Naive thymus-derived CD8-positive, alpha-beta T cell (primary cell): ENCODE measurements at places on chromosomes 3 and 15. TPM values are rescaled to one million over a fixed set of nuclear protein-coding genes. Genes with fewer than 3 reads are reported as not detected.

DNA sequence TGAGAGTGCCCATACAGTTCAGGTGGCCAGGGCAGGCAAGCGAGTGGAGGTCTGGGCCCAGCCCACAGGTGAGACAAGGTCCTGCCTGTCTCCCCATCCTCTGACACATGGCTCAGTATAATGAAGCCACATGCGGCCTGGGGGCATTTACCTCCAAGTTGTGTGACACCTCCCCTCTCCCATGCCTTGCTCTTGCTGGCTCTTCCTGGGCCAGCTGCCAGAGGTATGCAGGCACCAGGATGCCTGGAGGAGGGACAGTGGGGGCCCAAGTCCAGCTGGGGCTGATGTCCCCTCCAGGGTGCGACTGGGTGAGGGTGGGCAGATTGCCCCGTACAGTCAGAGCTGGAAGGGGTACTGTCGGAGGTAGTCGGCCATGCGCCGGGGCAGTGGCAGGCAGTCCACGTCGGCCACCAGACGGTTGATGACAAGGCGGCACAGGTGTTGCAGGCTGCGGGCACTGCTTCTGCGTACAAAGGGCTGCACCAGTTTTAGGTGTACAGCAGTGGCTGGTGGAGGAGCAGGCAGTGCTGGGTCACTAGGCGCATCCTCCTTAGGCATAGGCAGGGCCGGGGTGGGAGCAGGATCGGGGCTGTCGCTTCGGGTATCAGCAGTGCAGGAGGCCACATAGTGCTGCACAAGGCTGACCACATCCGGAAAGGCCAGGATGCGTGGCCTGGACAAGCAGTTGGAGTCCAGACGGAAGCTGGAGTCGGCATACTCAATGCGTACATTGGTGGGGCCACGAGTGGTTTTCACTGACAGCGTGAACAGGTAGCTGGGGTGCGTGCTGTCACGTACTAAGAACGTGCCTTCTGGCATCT is 4.1 kb downstream of the CISH start:
- no peak for DNase-seq

DNA sequence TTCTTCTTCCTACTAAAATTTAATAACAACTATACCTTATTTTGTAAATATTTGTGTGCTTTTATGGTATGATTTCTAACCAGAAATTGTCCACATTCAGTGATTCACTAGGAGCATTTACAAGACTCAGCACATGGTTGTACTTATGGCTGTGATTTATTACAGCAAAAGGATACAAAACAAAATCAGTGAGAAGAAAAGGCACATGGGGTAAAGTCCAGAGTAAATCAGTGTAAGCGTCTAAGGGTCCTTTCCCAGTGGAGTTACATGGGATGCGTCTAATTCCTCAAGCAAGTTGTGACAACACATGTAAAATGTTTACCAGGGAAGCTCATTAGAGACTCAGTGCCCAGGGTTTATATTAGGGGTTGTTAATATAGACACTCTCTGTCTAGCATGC is 31.1 kb downstream of the RNF13 start:
- no peak for DNase-seq

- DNase-seq, result no peak
Observed at GRCh38 chr15:73141216-73141900, 89.1 kb downstream of the NEO1 start.

DNA sequence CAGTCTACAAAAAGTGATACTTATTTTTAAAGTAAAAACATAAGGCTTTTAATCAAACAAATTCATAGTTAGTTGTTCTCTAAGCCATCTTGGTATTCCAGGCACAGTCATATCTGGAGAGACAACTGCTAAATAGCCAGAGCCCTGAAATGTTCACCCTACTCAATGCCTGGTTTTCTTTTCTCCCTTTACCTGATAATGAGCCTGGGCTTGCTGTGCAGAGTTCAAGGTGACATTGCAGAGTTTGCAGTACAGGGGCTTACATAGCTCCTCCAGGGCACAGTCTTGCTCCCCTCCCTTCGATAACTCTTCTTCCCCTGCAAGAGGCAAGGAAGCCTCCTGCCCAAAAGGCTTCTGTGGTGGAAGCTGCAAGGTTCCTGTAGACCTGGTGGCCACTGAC is 4.3 kb downstream of the ZMAT3 start:
- DNase-seq, result no peak

GRCh38 chr3:177832880-177833279 is 635.6 kb upstream of the TBL1XR1 start:
- DNase-seq, result no peak

DNA sequence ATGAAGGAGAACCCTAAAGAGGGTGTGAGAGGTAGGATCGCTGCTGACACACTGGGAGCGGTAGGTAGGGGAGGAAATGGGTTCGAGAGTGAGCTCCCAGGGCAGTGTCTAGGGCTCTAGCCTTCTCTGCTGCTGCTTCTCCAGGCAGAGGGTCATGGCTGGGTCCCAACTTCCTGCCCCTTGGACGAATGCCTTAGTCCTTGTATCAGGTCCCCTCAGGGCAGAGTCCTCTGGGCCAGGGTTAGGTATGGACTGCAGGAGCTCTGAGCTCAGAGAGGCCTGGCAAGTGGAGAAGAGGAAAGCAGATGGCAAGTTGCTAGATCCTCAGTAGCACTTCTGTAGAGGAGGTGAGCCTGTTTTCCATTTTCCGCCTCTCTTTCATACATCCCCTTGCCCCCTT is 2.9 kb downstream of the CORO2B start:
- DNase-seq, result peak; percentile 13

GRCh38 chr3:32432711-32433530 is 41.3 kb downstream of the CMTM7 start:
- no peak for DNase-seq

- DNase-seq, result no peak
Observed at GRCh38 chr15:98676586-98677270, 28.4 kb downstream of the IGF1R start.

- DNase-seq, result no peak
Observed at GRCh38 chr3:30308131-30308530, 298.3 kb upstream of the TGFBR2 start.

DNA sequence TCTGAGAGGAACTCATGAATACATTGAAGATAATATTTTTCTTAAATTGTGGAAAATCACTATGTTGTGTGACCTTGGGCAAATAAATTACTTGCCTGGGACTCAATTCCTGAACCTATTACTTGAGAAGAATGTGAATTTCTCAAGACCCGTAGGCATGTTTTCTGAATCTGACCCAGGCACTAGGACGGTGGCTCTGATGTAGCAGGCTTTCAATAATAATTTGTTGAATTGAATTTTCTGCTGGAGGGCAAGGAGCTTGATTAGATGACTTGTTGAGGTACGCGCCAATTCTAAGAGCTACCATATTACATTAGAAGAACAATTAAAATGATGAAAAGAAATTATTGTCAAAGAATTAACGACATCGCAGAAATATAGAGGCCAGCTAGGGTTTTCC is 150.2 kb upstream of the LRRC3B start:
- no peak for DNase-seq

GRCh38 chr15:62878070-62878469 is 164.5 kb upstream of the TPM1 start:
- no peak for DNase-seq

DNA sequence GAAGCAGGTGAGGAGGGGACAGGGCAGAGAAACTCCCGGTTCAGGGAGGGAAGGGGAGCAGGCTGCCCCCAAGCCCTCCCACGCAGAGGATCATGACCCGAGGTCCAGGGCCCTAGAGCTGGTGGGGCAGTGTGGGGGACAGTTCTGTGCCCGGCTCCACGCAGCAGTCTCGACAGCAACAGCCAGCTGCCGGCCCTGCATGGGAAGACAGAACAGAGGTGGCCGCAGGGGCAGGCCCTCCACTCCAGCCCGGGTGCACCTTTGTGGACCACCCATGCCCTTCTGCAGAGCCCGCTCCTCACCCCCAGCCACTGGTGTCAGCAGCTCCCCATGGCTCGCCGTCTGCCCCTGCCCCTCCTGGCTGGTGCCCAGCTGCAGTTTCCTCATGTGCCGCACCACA is 7.7 kb downstream of the OGG1 start:
- DNase-seq, result no peak

DNA sequence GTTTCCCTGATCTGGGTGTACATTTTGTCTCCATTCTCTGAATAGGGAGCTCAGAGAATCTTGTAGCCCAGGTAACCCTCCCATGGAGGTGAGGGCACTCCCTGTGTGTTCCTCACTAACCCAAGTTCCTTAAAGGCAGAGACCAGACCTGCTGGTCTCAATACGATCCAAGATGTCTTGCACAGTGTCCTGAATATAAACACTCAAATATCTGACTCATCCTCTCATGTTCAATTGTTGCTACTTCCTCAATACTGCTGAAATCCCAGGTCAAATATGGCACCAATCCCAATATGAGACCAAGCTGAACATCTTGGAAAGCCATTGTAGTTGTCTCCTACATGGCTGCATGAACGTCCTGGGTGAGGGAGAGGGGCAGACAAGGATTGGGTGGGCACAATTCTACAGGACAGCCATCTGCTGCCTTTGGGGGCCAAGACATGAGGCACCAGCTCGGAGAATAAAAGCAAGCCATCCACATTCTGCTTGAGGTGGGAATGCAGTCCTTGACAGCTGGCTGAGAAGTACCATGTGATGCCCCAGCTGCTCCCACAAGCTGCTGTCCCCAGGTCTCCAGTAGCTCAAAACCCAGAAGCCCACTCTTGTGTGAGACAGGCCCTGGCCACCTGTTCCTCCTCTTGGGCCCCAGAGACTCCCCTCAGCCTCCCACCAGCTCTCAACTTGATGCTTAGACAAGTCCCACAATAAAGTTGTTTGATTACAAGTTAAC is 18.2 kb downstream of the TBC1D2B start:
- no peak for DNase-seq

DNA sequence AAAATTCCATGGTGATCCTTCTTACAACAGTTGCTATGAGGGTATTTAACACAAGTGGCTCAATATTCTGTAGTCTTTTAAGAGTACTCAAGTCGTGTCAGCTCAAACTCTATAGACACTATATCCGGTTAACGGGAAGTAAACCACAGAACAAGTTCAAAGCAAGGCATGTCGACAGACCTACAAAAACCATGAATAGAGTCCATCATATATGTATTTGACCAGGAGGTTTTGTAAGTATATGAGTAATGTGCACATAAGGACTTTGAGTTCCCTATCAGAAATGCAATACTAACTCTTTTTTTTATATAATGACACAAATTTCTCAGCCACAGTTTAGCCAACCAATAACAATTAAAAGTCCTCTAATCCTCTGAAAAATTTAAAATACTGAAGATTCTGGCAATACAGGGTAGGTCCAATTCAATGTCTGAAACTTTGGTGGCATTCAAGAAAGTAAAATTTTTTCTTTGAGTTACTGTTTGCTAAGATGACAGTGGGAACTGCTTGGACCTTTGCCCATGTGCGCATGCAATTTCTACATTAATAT is 93.7 kb downstream of the NEK10 start:
- no peak for DNase-seq

The GRM7 gene
- not detected for polyA plus RNA-seq

GRCh38 chr3:141386611-141387111 is 18.4 kb downstream of the ZBTB38 start:
- DNase-seq, result no peak

DNA sequence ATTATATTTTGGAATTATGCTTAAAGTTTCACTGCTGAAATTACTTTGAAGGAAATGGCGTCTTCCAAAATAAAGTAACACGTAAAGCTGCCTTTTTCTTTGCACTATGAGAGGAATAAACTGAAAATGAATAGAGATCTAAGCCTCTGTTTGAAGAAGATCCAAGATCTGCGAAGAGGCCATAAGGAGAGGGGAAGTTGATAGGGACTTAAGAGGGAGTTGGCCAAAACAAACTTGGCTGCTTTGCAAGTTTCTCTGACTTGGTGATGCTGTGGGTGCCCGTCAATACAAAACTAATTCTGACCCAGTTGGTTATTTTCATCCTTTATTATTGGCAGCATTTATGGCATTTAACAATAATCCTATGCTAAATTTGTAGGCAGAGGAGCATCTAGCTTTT is 190.2 kb upstream of the GBE1 start:
- no peak for DNase-seq

The ADAMTS7 gene
- polyA plus RNA-seq, result not detected

DNA sequence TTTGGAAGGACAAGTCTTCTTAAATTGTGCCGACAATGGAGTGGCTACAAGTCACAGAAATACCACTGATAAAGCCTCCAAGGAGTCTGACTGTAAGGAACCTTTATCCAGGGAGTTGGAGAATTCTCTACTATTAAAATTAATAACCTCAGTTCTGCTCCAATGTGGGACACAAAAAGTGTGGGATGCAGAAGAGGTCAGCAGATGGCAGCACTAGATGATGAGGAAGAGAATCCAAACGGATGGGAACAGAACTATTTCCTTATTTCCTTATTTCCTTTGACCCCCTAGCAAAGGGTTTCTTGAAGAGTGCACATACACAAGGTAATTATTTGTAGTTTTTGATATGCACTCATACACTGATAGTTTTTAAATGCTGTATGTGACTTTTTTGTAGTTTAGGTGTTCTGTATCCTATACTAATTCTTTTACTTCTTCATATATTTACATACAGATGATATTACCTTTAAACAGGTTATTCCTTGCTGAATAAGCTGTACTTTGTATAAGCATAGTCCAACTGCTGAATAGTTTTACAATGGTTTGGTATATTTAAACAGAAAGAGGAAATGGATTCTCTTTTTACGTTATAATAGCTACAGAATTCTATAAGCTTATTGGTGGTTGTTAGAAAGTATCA is 25.6 kb upstream of the NLGN1 start:
- DNase-seq, result no peak

The GOLGA8J gene
- polyA plus RNA-seq, result not detected

The PRSS50 gene
- polyA plus RNA-seq, result not detected

The SLITRK3 gene
- not detected for polyA plus RNA-seq

- DNase-seq, result no peak
Observed at GRCh38 chr3:185693985-185694653, 108.0 kb downstream of the SENP2 start.

DNA sequence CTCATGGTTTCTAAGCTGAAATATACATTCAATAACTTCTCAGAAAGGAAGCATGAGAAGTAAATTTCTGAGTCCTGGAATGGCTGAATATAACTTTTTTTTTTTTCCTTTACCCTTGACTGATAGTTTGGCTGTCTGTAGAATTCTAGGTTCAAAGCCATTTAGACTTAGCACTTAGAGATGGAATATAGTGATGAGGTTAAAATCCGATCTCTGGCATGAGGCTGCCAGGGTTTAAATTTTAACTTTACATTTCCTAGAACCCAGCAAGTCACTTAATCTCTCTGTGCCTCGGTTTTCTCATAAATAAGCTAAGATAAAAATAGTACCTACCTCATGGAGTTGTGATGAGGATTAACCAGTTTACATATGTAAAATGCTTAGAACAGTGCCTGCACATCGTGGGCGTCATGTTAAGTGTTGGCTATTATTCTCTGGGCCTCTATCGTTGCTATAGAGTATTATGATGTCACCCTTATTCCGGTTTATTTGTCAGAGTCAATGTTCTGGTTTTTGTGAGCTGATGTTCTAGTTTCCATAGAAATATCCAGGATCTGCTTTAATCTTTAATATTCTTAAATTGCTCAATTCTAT is 199.8 kb upstream of the TLE3 start:
- DNase-seq, result no peak

The SNTN gene
- polyA plus RNA-seq, result not detected
